ENCODE measurements at places on chromosomes 11 and 22.

- DNase-seq, result no peak
Measured at GRCh38 chr22:22178992-22179391, 65.6 kb upstream of the VPREB1 start.

GRCh38 chr11:113796663-113797259, 17.2 kb downstream of the CLDN25 start:
- no peak for DNase-seq

- no peak for DNase-seq
Measured at GRCh38 chr22:40215266-40215665, 37.5 kb downstream of the TNRC6B start.

DNA sequence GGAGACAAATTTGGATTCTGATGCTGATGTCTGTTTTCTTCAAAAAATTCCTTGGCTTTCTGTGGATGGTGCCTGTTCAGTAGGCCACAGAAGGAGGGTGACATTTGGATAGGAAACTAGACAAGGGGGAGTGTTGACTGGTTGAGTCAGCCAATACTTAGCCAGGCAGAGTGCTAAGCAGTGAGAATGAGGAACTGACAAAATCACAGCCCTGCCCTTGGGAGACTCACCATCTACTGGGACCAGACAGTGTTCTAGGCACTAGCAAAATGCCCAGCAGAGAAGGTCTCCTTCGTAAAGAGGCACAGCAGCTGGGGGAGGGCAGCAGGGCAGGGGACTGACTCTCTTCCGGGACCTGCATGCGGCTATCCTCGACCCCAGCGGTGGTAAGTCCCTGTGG, 190.2 kb downstream of the DSCAML1 start:
- no peak for DNase-seq

- DNase-seq, result no peak
Measured at GRCh38 chr11:12117611-12118010, 7.2 kb downstream of the MICAL2 start.

GRCh38 chr11:115164774-115165173, 339.4 kb downstream of the CADM1 start:
- no peak for DNase-seq

GRCh38 chr22:36366291-36366708, 21.5 kb downstream of the MYH9 start:
- no peak for DNase-seq

DNA sequence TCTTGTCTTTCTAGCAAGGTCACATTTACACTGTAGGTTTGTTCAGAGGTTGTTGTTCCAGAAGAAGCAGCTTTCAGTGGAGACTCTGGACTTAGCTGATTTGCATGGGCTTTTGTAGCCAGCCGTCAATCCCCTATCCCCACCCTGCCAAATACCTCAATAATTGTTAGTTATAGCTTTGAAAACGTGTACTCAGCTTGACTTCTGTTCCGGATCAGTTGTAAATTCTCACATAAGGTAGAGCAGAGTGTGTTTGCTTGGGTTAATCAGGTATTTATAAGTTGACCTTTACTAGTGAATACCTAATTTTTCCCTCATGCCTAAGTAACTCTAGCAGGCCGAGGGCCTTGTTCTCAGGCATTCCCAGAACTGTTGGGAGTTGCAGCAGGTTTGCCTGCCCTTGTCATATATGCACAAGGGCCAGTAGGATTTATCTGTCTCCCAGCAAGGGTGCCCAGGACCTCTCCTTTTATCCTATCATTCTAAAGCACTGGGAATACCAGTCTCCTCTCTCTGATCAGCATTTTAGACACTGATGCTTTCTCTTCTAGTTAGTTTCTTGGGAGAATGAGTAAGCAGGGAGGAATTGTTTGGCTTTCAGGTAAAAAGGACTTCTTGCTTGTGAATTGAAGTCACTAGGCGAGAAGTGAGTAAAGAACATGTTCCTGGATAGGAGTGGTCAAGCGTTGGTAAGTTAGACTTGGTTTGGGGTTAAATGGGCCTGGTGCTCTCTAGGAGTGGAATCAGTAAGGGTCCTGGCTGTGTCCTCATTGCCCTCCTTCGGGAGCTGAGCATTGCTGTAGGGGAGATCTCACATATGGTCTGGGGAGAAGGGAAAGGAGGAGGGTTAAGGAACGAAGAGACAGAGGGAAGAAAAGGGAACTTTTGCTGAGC, 22.1 kb downstream of the STIM1 start:
- DNase-seq, result no peak

- DNase-seq, result no peak
Measured at GRCh38 chr11:26030399-26030798, 301.5 kb upstream of the ANO3 start.

DNA sequence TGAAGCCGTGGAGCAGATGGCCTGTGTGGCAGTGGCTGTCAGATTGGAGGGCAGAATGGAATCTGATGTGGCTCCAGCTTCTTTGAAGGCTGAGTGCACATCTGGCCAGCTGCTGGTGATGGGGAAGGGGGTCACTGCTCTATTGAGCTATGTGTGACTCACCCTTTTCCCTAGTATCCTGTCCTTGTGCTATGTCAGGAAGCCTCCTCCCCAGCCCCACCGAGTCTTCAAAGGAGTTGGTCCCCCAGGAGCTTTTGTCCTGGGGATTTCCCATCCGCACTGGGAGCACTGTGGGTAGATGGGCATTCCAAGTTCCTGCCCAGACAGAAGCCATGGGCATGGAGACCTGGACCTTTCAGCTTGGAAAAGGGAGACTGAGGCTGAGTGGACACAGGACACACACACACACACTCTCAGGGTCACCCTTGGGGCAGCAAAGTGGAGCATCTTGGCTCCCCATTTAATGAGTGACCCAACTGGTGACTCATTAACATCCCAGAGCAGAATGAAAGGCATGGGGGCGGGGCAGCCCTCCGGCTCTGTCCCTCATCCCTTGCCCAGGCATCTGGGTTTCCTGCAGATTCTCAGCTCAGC, 3.3 kb downstream of the SERPINH1 start:
- no peak for DNase-seq

- no peak for DNase-seq
Measured at GRCh38 chr11:1949302-1949701, 2.2 kb downstream of the MRPL23 start.

DNA sequence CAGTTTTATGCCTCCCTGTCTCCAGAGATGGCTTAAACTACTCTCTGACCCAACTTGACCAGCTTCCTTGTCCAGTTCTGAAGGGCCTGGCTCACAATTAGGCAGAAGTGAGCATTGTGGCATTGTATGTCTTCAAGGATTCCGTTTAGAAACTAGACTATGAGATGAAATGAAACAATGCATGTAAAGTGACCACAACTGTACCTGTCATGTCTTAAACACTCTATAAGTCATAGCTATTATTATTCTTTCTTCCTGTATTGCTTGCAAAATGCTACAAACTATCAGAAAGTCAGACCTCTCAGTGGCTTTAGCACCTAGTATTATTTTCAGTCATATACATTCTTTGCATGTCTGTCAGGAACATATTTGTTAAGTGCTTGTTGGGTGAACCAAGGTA, 127.9 kb upstream of the MTMR2 start:
- DNase-seq, result no peak

GRCh38 chr11:119855066-119855465, 126.1 kb upstream of the NECTIN1 start:
- DNase-seq, result no peak

GRCh38 chr22:46428171-46428570, 92.7 kb downstream of the TRMU start:
- no peak for DNase-seq

DNA sequence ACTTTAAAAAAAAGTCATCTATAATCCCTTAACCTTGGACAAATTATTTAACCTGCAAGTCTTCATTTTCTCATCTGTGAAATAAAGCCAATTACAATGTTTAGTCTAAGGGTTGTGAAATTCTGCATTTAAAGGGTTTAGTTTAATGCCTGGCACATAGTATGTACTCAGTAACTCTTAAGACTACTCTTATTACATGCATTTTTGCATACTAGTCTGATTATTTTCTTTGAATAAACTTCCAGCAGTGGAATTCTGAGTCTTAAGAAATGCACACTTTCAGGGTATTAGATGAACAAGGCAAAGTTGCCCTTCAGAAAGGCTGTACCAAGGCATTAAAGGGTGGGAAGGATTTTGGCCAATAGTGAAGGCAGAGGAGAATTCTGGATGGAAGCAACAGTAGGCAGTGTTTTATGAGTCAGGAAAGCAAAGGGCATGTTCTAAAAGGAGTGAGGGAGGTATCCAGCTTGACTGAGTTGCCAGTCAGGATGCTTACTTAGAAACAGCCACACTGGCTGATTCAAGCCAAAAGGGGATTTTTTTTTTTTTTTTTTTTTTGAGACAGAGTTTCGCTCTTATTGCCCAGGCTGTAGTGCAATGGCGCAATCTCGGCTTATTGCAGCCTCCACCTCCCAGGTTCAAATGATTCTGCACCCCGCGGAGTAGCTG, 50.5 kb downstream of the SWAP70 start:
- no peak for DNase-seq

DNA sequence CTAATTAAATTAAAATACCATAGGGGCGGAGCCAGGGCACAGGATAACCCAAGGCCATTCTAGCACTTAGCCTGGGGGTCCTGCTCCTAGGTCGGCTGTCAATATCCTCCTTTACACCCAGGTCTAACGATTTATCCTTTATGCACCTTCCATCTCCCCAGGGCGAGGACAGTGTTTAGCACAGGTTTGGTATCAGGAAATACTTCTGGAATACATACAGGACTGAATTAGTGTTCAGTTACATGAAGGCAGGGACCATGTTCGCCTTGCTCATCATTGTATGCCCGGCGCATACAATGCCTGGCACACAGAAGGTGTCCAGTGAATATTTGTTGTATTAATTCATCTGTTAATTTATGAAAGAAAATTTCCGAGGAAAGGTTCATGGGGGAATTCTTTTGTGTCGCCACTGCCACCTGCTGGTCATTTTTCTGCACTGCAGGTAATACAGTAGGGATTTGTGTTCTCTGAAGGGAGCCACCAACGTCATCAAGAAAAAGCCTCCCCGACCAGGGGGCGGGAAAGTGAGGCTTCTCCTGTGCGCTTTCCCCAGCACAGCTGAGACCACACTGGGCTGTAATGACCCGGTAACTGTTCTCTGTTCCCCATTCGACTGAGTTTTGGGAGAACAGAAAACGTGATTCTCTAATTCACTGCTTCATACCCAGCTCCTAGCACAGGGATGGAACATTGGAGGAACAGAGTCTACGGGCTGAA, 68.7 kb upstream of the ASPHD2 start:
- DNase-seq, result no peak

GRCh38 chr11:73520353-73521061, 77.4 kb downstream of the FAM168A start:
- no peak for DNase-seq

- DNase-seq, result no peak
Measured at GRCh38 chr11:118247041-118247440, 5.1 kb downstream of the MPZL3 start.

DNA sequence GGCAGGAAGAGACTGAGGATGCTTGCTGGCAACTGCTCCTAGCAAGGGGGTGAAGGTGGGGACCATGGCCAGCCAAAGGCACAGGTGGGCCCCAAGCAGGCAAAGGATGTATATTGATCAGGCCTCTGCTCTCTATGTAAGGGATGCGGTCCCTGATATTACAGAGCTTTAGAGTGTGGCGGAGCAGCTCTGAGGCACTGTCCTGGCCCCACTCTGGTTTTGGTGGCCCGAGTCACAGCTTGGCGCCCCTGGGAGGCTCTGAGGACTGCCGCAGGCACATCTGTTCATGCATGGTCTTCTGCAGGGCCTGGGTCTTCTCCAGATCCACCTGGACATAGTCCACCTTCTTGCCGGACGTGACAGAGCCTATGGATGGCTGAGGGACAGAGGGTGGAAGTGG, 45.5 kb downstream of the GAB4 start:
- no peak for DNase-seq

DNA sequence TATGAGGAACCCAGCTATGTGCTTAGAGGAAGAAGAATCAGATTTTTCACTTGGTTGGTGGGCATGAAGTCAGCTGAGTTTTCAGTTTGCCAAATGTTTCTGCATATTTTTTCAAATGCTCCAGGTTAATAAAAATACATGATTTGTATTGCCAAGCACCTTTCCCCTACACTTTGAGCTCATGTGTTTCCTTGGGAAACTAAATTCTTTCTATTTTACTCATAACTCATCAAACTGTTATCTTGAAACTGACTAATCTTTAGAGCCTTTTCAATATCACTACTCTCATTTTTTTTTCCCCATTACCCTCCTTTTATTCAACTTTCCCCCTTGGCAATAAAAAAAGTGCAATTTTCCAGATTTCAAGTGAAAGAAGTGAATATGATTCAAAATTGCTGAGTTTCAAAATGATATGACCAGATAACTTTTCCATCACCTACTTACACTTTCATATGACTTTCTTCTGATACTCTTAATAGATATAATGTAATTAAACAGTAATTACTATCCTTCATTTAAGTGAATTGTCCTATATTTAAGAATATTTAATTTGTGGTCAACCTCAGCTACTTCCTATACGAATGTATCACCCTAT, 91.9 kb upstream of the SOX6 start:
- no peak for DNase-seq

DNA sequence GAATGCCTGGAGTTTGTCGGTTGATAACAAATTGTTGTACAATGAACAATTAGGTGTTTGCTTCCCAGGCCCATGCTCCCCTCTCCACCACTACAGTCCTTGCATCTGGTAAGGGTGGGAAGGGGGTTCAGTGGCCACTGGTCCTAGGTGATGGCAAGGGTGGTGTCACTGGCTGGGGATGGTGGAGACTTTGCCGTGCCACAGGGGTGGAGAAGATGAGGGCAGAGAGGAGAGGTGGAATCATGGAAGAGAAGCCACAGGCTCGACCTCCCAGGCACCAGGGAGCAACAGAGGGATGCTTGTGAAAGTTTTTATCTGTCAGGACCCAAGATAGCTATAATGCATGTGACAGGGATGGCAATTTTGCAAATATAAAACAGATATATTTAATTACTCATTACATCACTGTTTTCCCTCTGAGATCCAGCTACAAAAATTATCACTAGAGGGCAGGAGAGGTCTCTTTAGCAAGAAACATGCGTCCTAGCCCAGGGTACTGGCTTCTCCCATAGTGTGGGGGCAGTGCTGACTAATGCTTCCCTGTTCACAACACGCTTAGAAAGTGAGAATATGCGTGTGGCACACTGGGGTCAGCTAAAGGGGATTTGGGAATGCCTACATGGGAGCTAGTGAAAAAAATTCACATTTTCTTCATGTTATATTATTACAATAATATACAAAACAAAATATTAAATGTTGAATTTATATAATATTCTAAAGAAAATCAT, 49.0 kb upstream of the AMPD3 start:
- DNase-seq, result peak; percentile 69

DNA sequence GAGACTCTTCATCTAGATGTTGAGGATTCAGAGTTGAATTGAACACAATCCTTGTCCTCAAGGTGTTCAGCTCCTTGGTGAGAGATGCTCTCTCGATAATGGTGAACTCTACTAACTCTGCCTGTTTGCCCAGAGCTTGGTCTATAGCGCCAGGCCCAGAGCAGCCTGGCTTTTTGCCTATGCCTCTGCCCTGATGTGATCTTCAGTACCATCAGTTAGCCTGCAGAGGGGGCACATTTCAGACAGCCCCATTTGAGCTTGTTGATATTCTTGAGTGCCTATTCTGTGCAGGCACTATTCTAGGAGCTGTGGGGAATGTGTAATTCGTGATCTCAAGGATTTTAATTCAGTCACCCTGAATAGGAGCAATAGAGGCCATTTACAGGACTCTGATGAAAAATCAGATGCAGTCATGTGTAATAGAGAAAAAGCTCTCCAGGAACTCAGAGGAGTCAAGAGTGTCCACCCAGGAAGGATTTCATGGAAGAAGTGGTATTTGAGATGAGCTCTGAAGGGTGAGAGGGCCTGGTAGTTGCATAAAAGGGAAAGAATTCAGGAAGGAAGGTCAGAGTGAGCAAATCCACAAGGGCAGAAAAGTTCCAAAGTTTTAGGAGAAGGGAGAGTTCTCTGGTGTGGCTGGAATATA, 19.3 kb downstream of the GTPBP1 start:
- DNase-seq, result no peak

All from NCI-H187 treated with DMSO at 0.1 percent for 48 hours (cell line).